ENCODE measurements at places on chromosomes 4 and X.

DNA sequence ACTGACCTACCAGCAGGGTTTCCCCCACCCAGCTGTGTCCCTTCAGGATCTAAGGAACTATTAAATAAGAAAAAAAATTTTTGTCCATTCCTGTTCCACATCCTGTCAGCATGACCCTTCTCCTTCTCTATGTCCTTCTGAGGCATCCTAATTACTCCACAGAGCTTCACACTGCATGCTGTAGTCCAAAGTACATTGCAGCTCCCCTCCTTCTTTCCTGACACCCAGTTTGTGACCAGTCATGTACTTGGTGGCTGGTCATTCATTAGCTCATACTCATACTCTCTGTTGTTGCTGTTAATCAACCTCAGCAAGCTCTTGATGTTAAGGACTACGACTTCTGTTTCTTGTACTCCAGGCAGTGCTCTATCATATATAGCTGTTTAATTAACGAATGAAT lies 2.4 kb upstream of the EGF start:
- DNase-seq = no peak

GRCh38 chr4:167088115-167088514 lies 146.2 kb downstream of the SPOCK3 start:
- no peak for DNase-seq

- DNase-seq = no peak
Observed at GRCh38 chr4:154132406-154132805, 343.5 kb upstream of the SFRP2 start.

DNA sequence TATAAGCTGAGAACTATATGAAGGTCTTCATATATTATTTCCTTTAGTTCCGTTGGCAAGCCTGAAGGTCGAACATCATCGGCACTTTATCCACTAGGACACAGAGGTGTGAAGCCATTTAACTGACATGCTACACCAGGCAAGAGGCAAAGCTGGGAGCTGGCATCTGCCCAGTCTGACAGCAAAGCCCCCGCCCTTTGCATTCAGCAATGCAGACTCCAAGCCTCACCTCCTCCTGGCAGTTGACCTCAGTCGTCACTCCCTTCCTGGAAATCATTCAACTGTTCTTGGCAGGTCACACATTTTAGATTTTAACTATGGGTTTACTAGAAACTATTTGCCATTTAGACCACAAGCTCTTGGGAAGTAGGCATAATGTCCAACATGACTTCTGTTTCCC lies 135.8 kb upstream of the FRG1 start:
- no peak for DNase-seq

DNA sequence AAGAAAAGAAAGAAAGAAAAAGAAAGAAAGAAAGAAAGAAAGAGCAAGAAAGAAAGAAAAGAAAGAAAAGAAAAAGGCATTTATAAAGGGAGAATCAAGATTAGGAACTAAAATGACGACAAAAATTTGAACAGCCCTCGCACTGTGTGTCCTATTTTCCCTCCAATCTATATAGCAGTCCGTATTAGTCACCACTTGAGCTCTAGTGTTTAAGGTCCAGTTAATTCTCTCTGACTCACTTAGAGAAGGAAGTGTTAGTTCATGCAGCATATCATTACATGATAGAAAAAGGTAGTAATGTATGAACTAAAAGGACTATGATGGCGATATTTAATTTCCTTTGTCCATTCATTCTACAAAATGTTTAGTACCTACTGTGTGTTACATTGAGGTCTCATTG lies 122.7 kb downstream of the CBLL2 start:
- no peak for DNase-seq

DNA sequence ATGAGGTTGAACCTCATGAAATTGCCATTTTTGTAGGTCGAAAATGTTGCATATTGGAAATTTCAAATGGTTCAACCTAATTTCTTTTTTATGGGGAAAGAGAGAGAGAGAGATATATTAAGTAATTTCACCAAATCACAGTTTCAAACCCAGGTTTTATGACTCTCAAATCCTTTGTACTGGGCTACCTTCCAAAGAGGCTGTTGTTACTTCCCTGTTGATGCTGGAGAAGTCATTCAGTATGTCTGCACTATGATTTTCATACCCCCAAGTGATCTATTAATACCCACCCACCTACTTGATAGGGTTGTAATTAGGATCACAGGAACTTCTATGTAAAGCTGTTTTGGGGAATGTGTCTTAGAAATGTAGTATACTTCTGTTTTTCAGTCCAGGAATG lies 109.9 kb downstream of the ZNF330 start:
- no peak for DNase-seq

- DNase-seq = no peak
Observed at GRCh38 chrX:147960722-147961121, 20.4 kb upstream of the FMR1NB start.

DNA sequence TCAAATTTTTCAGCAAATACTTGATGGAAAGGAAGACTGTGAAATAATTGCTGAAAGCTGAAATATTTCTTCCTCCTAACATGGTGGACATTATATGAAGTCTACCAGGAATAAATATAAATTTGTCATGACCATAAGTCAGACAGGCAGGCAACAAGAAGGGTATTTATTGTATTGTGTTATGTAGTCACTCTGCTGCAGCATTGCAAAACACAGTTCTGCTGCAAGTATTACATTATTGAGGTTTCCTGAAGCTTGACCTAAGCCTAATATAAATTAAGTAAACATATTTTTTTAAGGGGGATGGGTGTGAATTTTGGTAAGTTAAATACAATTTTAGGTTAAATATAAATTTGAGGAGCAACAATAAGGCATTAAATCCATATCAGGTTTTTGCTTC lies 60.2 kb upstream of the MAOA start:
- DNase-seq = no peak

GRCh38 chrX:28586981-28587551 lies at the start of gene IL1RAPL1:
Gene IL1RAPL1 (plus strand): TSS chrX:28587446.
- no peak for DNase-seq
